Stomach (tissue), 19 donors: ENCODE measurements at places on chromosomes 3 and 15. TPM values are rescaled to one million over a fixed set of nuclear protein-coding genes. Genes with fewer than 3 reads are reported as not detected.
A peak's percentile ranks its signal among the peaks of the same experiment; 100 is the strongest.

GRCh38 chr15:76582550-76582949, 246.0 kb downstream of the ISL2 start:
- no peaks in the 10 kb centered on the region for H3K4me1 ChIP-seq
- DNase-seq: no peak
- H3K4me3 ChIP-seq: no peak overlapping the region
- no peak overlapping the region for H3K27ac ChIP-seq
- H3K27me3 ChIP-seq: no peaks in the 10 kb centered on the region

The TMCC1 gene
- 8.8 TPM for total RNA-seq

DNA sequence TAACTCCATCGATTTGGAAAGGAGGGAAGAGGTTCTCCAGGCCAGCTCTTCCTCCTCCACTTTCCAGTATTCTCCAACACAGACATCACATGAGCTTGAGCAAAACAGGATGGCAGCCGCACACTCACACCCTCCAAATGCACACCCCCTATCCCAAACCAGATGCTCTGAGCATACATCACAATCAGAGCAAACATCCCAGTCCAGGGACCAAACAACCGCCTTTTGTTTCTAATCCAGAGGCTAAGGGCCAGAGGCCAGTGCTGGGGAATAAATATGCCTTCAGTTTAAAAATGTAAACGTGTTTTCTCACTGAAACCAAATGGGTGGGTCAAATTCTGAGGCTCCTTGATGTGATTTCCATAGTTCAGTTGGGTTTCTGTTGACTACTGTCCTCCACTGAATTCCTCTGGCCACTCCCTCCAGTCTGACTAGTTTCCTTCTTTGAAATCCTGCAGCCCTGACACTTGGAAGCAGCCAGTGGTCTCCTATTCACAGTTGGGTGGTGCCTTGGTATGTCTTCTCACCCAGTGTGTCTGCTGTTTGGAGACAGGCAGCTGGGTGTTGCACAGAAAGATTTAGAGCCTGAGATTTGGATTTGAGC, 19.2 kb upstream of the MFGE8 start:
- H3K27me3 ChIP-seq: no peaks in the 10 kb centered on the region
- no peak for DNase-seq
- H3K27ac ChIP-seq: peak overlapping the region; percentile 59
- H3K36me3 ChIP-seq: no peaks in the 10 kb centered on the region

DNA sequence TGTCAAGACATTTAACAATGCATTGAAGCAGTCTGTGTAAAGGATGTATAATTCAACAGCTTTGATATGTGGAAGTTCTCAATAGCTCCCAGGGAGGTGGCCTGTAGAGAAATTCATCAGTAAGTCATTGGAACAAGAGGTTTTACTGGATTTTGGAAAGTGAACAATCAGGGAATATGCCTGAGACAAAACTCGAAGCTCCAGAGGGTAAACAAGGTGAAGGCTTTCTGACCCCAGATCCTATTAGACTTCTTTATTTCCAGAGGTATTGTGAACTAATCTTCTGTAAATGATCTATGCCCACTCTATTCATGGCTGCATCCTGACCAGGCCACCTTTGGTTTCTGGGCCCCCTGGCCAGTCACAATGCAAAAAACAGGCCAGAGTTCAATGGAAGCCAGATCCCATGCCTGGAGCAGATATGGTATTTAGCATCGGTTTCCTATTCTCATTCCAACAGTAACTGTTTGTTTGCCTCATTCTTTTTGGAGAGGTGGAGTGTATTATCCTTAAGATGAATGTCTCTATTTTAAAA, 177.3 kb downstream of the SATB1 start:
- H3K36me3 ChIP-seq: no peaks in the 10 kb centered on the region
- no peaks in the 10 kb centered on the region for H3K27me3 ChIP-seq
- no peak overlapping the region for H3K4me3 ChIP-seq
- no peak overlapping the region for H3K27ac ChIP-seq

The LHFPL4 gene
- total RNA-seq: not detected

DNA sequence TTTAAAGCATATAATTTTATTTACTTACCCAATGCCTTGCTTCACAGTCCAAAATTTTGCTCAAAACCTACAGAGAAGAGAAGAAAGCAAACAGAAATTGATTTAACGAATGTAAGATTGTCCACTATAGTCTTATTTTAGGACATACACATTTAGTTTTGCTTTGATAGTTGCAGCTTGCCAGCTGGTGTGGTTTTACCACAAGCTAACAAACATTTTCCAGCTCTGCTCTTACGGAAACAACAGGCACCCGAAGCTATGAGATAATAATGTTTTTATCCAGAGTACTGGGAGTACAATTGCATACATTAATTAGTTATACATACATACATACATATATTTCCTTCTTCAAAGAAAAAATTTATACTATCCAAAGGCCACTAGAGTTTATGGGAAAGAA, 10.4 kb downstream of the BCL6 start:
- no peak overlapping the region for H3K27ac ChIP-seq
- peaks cover 15% of the 10 kb centered on the region for H3K4me1 ChIP-seq
- peak overlapping the region; percentile 57 for H3K4me3 ChIP-seq
- no peaks in the 10 kb centered on the region for H3K27me3 ChIP-seq
- no peak for DNase-seq

The PARP9 gene
- total RNA-seq: 27.9 TPM

DNA sequence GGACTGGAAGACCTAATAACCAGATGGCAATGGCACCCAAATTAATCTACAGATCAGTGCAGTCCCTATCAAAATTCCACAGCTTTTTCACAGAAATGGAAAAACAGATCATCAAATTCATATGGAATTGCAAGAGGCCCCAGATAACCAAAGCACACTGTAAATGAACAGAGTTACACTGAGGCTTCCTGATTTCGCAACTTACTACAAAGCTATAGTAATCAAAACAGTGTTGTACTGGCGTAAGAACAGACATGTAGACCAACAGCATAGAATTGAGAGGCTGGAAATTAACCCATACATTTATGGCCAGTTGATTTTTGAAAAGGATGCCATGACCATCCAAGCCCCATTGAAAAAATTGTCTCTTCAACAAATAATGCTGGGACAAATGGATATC, 16.2 kb downstream of the XPC start:
- peaks cover 100% of the 10 kb centered on the region for H3K36me3 ChIP-seq
- H3K4me1 ChIP-seq: no peaks in the 10 kb centered on the region
- no peak overlapping the region for H3K27ac ChIP-seq
- DNase-seq: no peak
- H3K27me3 ChIP-seq: no peaks in the 10 kb centered on the region

DNA sequence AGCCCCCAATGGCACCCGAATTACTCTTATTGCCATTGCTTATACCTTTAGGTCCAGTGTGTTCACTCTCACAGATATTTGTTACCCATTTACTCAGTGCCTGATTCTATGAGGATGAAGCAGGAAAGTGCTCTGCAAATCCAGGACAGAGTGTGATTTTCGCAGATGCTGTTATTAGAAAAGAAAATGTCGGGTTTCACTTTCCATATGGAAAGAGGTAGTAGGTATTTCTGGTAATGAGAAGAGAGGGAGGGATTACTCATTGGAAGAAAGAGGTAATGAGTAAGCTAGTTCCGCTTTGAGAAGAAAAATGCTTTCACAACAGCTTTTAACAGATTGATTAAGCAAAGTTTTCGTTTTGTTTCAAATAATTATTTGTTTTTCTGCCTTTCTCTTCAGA, 336.3 kb upstream of the CFAP20DC start:
- no peak for DNase-seq
- no peak overlapping the region for H3K27ac ChIP-seq
- H3K4me1 ChIP-seq: no peaks in the 10 kb centered on the region
- no peak overlapping the region for H3K4me3 ChIP-seq
- H3K27me3 ChIP-seq: no peaks in the 10 kb centered on the region

DNA sequence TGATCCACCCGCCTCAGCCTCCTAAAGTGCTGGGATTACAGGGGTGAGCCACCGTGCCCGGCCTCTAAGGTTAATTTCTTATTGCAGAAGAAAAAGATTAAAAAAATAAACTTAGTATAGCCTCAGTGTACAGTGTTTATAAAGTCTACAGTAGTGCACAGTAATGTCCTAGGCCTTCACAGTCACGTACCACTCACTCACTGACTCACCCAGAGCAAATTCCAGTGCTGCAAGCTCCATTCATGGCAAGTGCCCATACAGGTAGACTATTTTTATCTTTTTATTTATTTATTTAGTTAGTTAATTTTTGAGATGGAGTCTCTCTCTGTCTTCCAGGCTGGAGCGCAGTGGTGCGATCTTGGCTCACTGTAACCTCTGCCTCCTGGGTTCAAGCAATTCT, 3.2 kb upstream of the FLNB start:
- H3K4me3 ChIP-seq: no peak overlapping the region
- H3K27ac ChIP-seq: peak overlapping the region; percentile 60
- no peaks in the 10 kb centered on the region for H3K27me3 ChIP-seq
- H3K36me3 ChIP-seq: no peaks in the 10 kb centered on the region
- DNase-seq: no peak

The SNAP23 gene
- total RNA-seq: 14.3 TPM

GRCh38 chr3:38109580-38110313, 27.2 kb downstream of the ACAA1 start:
- no peak overlapping the region for H3K4me3 ChIP-seq
- H3K27ac ChIP-seq: no peak overlapping the region
- no peaks in the 10 kb centered on the region for H3K27me3 ChIP-seq
- peak; percentile 15 for DNase-seq

The CIB2 gene
- total RNA-seq: not detected

GRCh38 chr15:54482251-54482650, 504.0 kb downstream of the UNC13C start:
- H3K4me3 ChIP-seq: no peak overlapping the region
- no peaks in the 10 kb centered on the region for H3K4me1 ChIP-seq
- no peak overlapping the region for H3K27ac ChIP-seq
- no peaks in the 10 kb centered on the region for H3K36me3 ChIP-seq
- DNase-seq: no peak
- H3K27me3 ChIP-seq: no peaks in the 10 kb centered on the region

DNA sequence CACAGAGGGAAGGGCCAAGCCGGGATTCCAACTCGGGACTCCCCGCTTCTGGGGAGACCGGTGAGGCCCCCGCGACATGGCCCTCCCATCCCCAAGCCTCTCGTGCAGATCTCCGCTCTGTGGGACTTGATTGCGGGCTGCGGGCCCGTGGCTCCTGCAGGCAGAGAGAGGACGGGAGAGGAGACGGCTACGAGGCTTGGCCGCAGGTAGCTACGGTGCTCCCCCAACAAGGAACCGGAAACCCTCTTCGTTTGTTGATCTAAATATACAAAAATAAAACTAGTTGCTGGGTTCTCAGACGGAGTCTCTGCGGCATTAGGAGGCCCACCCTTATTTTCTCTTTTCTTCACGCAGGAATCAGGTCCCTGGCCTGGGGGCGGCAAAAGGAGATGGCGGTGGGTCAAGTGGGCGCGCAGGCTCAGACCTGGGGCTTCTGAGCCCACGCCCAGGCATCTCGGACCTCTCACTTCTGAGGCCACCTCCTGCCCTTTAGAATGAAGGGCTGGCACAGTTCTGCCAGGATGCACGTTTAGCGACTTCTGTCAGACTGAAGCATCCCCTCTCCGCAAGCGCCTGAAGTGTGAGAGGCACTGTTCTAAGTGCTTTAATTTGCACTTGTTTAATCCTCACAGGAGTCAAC, 10.9 kb downstream of the GNB5 start:
- H3K27ac ChIP-seq: peak overlapping the region; percentile 97
- peak overlapping the region; percentile 85 for H3K4me3 ChIP-seq
- no peaks in the 10 kb centered on the region for H3K27me3 ChIP-seq
- peaks cover 18% of the 10 kb centered on the region for H3K4me1 ChIP-seq
- no peaks in the 10 kb centered on the region for H3K36me3 ChIP-seq
- no peak for DNase-seq

The MASP1 gene
- total RNA-seq: not detected

DNA sequence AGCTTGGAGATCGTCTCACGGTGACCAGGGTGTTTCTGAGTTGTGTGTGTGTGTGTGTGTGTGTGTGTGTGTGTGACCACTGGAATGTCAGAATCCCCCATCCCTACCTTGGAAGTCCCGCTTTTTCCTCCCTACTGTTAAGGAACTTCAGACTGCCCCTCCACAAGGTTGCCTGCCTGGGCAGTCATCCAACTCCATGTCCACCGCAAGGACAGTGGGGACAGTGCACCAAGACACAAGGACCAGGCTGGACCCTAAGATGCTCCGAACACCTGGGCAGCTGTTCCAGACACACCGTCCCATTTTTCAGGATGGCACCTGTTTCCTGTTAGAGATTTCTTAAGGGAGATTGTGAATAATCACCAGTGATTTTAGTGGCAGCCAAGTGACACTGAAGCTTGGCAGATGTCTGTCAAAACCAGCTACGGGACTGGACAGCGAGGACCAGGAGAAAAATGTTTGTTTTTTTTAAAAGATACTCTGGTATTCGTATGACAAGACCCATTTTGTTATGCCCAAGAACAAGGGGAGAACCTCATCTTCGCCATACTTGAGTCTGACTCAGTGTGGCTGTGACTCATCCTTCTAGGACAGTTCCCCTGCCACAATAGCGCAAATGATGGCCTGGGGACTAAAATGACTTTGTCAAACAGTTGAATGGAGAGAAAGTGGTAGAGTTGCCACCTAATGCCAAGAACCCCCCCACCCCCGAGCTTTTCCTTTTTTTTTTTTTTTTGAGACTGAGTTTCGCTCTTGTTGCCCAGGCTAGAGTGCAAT, 15.5 kb downstream of the PAQR9 start:
- no peak overlapping the region for H3K27ac ChIP-seq
- DNase-seq: no peak
- H3K36me3 ChIP-seq: no peaks in the 10 kb centered on the region
- H3K4me3 ChIP-seq: no peak overlapping the region
- peaks cover 5% of the 10 kb centered on the region for H3K4me1 ChIP-seq

- peaks cover 18% of the 10 kb centered on the region for H3K4me1 ChIP-seq
- no peak for DNase-seq
- no peak overlapping the region for H3K4me3 ChIP-seq
- no peaks in the 10 kb centered on the region for H3K27me3 ChIP-seq
Measured at GRCh38 chr3:56998076-56998529, 62.4 kb upstream of the SPATA12 start.

GRCh38 chr3:16102905-16103364, 71.5 kb upstream of the GALNT15 start:
- H3K27ac ChIP-seq: peak overlapping the region; percentile 15
- H3K4me1 ChIP-seq: peaks cover 7% of the 10 kb centered on the region
- DNase-seq: no peak
- H3K36me3 ChIP-seq: no peaks in the 10 kb centered on the region
- H3K4me3 ChIP-seq: no peak overlapping the region
- no peaks in the 10 kb centered on the region for H3K27me3 ChIP-seq

DNA sequence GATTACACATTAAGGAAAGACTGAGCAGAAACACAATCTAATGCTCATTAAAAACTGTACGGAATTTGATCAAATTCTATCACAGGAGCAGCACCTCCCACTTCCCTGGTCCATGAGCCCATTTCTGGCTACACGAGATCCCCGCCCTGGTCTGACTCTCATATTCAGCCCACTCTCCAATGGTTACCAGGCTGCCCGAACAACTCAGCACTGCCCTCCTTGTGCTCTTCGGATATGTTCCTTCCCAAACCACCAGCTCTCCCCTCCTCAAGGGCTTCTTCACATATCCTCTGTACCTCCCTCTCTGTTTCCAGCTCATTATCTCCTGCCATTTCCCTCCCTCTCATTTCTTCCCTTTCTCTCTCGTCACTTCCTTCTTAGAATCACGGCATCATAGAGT, 180.5 kb downstream of the RSL24D1 start:
- H3K27me3 ChIP-seq: no peaks in the 10 kb centered on the region
- H3K27ac ChIP-seq: no peak overlapping the region
- no peak for DNase-seq
- H3K36me3 ChIP-seq: no peaks in the 10 kb centered on the region
- no peaks in the 10 kb centered on the region for H3K4me1 ChIP-seq
